ENCODE measurements at places on chromosomes 13 and 19.

GRCh38 chr13:23995283-23996073, 98.2 kb upstream of the C1QTNF9B start:
- no peaks in the 10 kb centered on the region for H3K36me3 ChIP-seq
- H3K4me1 ChIP-seq = peaks cover 4% of the 10 kb centered on the region
- peak; percentile 49 for DNase-seq
- no peak overlapping the region for H3K4me3 ChIP-seq

- no peaks in the 10 kb centered on the region for H3K36me3 ChIP-seq
- DNase-seq = peak; percentile 100
- H3K4me1 ChIP-seq = peaks cover 12% of the 10 kb centered on the region
- H3K27me3 ChIP-seq = no peaks in the 10 kb centered on the region
Observed at GRCh38 chr19:56507446-56508289, at the start of gene ZNF471. TSS of gene ZNF471 (plus strand) at chr19:56507855. CDS start at chr19:56511572, 3,717 bp downstream.

DNA sequence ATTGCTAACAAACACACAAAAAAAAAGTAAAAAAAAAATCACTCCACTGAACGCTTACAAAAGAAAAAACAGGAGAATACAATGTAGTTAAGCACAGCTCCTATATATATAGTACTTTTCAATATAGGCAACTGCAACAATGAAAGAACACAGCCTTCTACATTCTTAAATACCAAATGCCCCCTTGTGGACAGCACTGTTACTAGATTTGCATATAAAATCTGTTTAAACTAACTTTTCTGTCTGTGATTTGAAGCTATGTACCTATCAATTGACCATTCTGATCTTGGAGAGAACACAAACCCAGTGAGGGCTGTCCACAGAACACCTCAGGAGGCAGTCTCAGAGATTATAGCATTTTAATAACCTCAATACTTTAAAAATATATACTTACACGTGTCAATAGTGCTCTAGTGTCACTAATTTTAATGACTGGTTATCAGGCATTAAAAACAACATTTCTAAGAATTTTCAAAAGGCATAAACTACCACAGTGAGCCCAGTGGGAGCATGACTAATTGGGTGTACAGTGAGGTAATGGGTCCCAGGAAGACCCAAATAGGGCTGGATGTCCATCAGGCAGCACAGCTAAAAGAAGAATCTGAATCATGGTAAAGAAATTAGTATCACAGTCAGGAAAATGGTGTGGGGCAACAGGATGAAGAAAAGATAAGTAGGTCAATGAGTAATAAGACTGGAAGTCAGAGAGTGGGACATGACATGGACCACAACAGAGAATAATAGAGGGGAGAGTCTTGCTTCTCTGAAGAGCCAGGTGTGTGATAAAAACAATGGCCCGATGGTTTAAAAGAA, 22.2 kb downstream of the CCDC169 start:
- H3K4me3 ChIP-seq = no peak overlapping the region
- H3K36me3 ChIP-seq = no peaks in the 10 kb centered on the region
- no peak overlapping the region for H3K27ac ChIP-seq
- H3K27me3 ChIP-seq = no peaks in the 10 kb centered on the region
- DNase-seq = peak; percentile 66

GRCh38 chr13:98542568-98543377, 34.1 kb downstream of the STK24 start:
- peaks cover 1% of the 10 kb centered on the region for H3K27me3 ChIP-seq
- H3K27ac ChIP-seq = no peak overlapping the region
- H3K36me3 ChIP-seq = peaks cover 5% of the 10 kb centered on the region
- H3K4me3 ChIP-seq = peak overlapping the region; percentile 67
- peaks cover 19% of the 10 kb centered on the region for H3K4me1 ChIP-seq

- no peaks in the 10 kb centered on the region for H3K36me3 ChIP-seq
- no peak overlapping the region for H3K27ac ChIP-seq
- peak; percentile 51 for DNase-seq
- H3K4me3 ChIP-seq = no peak overlapping the region
- peaks cover 15% of the 10 kb centered on the region for H3K4me1 ChIP-seq
Observed at GRCh38 chr19:46404753-46405468, 8.5 kb downstream of the CCDC8 start.

- H3K36me3 ChIP-seq = no peaks in the 10 kb centered on the region
- no peak overlapping the region for H3K27ac ChIP-seq
- no peaks in the 10 kb centered on the region for H3K4me1 ChIP-seq
Observed at GRCh38 chr13:82432949-82433348, 1449.3 kb downstream of the SLITRK1 start.

DNA sequence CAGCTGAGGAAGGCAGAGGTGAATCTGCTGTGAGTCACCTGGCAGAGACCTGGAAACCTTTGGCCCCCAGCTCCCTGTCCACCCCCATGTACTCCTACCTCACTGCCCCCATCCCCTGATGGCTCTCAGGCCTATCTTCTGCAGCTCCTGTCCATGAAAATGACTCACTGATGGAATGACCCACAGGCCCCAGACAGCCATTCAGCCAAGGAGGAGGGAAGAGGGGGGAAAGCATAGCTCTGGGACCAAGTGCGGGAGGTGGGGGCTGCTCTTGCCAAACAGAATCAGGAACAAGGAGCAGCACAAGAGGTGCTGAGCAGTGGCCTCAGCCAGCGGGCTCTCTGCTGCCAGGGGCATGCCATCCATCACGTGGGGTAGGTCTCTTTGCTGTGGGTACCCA, 111.4 kb upstream of the C1QTNF9B start:
- no peaks in the 10 kb centered on the region for H3K4me1 ChIP-seq
- no peak overlapping the region for H3K27ac ChIP-seq
- no peak for DNase-seq
- no peak overlapping the region for H3K4me3 ChIP-seq

DNA sequence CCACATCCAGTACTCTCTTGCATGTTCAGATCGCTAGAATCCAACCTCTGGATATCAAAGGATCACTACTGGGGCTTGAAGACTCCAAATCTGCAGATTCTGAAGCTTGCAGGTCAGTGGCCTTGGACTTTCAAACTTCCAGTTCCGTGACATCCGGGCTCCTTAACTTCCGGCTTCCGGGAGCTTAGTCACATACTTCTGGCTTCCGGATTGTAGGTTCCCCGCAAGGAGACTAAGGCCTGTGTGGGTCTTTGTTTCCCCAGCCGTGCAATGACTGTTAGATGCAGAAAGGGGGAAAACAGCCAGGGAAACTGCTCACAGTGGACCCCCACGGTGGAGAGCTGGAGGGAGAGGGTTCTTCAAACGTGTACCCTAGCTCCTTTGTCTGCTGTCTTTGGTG, 41.4 kb downstream of the ZNF333 start:
- H3K27ac ChIP-seq = no peak overlapping the region
- H3K4me1 ChIP-seq = no peaks in the 10 kb centered on the region
- no peaks in the 10 kb centered on the region for H3K27me3 ChIP-seq
- H3K4me3 ChIP-seq = no peak overlapping the region
- peaks cover 25% of the 10 kb centered on the region for H3K36me3 ChIP-seq
- no peak for DNase-seq

GRCh38 chr19:44748426-44749254, at the start of gene BCL3:
TSS of gene BCL3 (plus strand) at chr19:44748708. CDS start at chr19:44748791, 83 bp downstream.
- DNase-seq = peak; percentile 91
- peaks cover 14% of the 10 kb centered on the region for H3K36me3 ChIP-seq
- H3K27me3 ChIP-seq = no peaks in the 10 kb centered on the region
- peak within 1 kb of the TSS; percentile 78 for H3K27ac ChIP-seq
- peak within 1 kb of the TSS; percentile 78 for H3K4me3 ChIP-seq

DNA sequence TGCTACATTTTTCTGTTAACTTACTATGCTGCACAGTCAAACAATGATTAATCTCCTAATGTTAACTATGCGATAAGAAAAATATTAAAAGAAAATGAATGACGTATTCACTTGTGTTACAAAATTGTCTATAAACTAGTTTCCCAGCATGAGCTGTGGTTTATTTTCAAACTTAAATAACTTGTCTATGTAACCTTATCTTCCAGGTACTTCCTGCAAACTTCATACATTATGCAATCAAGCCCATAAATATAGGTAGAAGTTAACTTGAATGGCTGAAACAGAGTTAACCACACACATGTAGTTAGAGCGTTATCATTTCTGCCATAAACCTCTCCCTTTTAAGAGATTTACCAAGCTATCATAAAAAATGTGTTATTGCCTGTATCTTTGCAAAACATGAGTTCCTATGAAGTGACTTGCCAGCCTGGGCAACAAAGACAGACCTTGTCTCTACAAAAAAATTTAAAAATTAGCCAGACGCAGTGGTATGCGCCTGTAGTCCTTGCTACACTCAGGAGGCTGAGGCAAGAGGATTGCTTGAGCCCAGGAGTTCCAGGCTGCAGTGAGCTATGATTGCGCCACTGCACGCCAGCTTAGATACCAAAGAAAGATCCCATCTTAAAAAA, 17.7 kb upstream of the KLF5 start:
- DNase-seq = peak; percentile 98
- H3K27me3 ChIP-seq = no peaks in the 10 kb centered on the region
- peaks cover 15% of the 10 kb centered on the region for H3K4me1 ChIP-seq
- no peak overlapping the region for H3K27ac ChIP-seq

GRCh38 chr13:106143392-106143791, 392.1 kb downstream of the EFNB2 start:
- DNase-seq = no peak
- no peaks in the 10 kb centered on the region for H3K4me1 ChIP-seq

DNA sequence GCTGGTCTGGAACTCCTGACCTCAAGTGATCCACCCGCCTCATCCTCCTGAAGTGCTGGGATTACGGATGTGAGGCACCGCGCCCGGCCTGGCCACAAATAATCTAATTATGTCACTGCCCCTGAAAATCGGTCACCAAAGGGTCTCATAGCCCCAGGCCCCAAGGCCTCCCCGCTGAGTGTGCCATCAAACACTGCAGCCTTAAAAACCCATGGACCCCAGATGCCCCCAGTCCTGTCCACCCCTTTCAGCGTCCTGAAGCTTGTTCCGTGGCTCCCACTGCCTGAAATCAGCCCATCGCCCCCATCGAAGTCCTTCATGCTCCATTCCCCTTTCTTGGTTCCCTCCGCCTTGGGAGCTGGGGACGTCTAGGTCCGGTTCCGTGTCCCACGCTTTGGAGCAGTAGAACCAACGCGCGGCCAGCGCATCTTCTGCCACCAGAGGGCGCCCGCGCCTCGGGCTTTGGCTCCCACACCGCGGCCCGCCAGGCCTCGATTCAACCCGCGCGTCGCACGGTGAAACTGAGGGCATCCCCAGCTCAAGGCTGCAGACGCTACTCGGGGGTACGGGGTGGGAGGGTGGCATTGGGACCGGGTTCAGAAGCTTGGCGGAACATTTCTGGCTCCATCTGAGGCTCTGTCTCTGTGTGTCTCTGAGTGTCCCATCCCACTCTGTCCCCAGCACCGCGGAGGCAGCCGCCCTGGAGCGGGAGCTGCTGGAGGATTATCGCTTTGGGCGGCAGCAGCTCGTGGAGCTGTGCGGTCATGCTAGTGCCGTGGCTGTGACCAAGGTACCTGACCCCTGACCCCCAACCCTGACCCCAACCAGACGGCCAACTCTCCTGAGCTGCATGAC, 3.5 kb downstream of the YJEFN3 start:
- peak; percentile 57 for DNase-seq
- no peaks in the 10 kb centered on the region for H3K36me3 ChIP-seq
- H3K27me3 ChIP-seq = no peaks in the 10 kb centered on the region
- H3K4me1 ChIP-seq = peaks cover 3% of the 10 kb centered on the region
- H3K4me3 ChIP-seq = no peak overlapping the region

DNA sequence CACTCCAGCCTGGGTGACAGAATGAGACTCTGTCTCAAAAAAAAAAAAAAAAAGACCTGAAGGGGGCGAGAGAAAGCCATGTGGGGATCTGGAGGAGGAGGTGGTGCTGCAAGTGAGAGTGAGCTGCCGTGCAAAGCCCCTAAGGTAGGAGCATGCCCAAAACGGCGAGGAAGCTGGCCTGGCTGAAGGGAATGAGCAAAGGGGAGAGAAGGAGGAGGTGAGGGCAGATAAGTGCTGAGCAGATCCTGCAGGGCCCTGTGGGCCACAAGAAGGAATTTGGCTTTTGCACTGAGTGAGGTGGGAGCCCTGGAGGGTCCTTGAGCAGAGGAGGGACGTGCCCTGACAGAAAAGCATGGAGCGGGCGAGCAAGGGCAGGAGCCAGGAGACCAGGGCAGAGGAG, 19.4 kb upstream of the ADGRE5 start:
- H3K4me3 ChIP-seq = no peak overlapping the region
- no peaks in the 10 kb centered on the region for H3K27me3 ChIP-seq
- H3K27ac ChIP-seq = no peak overlapping the region
- DNase-seq = peak; percentile 75

GRCh38 chr13:30895773-30896172, 10.3 kb upstream of the MEDAG start:
- H3K4me1 ChIP-seq = peaks cover 14% of the 10 kb centered on the region
- no peak overlapping the region for H3K4me3 ChIP-seq
- H3K27ac ChIP-seq = no peak overlapping the region
- no peaks in the 10 kb centered on the region for H3K27me3 ChIP-seq
- H3K36me3 ChIP-seq = no peaks in the 10 kb centered on the region

DNA sequence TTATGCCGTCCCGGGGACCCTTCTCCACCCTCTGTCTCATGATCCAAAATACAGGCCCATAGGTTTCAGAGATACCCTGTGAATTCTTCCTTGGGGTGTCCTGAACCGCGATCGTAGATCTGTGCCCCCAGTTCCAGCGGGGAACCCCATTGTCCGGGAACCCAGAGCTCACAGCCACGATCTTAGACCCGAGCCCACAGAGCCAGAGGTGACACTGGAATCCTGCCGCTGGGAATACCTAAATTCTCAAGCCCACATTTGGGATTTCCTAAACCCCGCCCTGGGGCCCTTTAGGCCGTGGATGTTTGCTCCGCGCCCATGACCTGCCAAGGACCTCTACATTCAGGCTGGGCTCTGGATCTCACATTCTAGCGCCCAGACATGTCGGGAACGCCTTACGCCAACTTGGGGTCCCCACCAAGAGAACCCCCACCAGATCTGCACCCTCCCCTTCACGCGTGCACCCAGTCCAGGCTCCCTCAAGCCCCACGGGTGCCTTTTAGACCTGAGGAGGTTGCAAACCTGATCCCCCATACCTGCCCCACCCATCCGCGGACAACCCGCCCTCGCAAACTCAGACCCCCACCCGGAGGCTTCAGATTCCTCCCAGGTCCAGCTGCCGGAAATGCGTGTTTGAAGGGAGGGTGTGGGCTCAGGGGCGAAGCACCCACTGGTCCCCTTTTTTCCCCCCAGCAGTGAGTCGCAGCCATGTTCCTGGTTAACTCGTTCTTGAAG, 605 bp downstream of the CAPNS1 start:
- H3K27ac ChIP-seq = peak overlapping the region; percentile 96
- peak; percentile 77 for DNase-seq

DNA sequence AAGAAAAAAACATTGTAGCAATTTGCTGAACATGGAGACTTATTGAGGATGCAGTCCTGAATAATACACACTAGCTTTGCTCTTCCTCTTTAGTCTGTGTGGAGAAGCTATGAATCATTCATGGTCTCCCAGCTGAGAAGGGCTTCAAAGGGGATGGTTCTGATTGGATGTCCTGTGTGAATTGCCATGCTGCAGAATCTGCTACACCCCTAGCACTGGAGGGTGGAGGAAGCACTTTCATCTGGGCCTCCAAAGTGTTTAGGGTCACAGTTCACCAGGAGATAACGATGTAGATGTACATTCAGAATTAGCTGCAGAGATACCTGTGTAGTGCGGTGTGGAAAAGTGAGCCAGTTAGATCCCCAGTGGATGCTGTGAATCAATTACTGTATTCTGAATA, 321.1 kb upstream of the EDNRB start:
- no peaks in the 10 kb centered on the region for H3K36me3 ChIP-seq
- peaks cover 2% of the 10 kb centered on the region for H3K27me3 ChIP-seq
- H3K4me1 ChIP-seq = no peaks in the 10 kb centered on the region
- no peak overlapping the region for H3K4me3 ChIP-seq

- no peak overlapping the region for H3K27ac ChIP-seq
- no peaks in the 10 kb centered on the region for H3K4me1 ChIP-seq
- no peaks in the 10 kb centered on the region for H3K27me3 ChIP-seq
- no peak overlapping the region for H3K4me3 ChIP-seq
- H3K36me3 ChIP-seq = no peaks in the 10 kb centered on the region
Observed at GRCh38 chr13:34638897-34639296, 303.2 kb upstream of the NBEA start.

All from common myeloid progenitor, CD34-positive (primary cell).